ENCODE measurements at places on chromosomes 2 and 18.
A peak's percentile ranks its signal among the peaks of the same experiment; 100 is the strongest.

- DNase-seq, result no peak
These were observed 403.3 kb upstream of the NETO1 start for GRCh38 chr18:73270920-73271634.

- no peak for DNase-seq
These were observed 48.5 kb downstream of the MBOAT2 start for GRCh38 chr2:8954990-8955389.

- DNase-seq, result no peak
These were observed 631.0 kb downstream of the IRS1 start for GRCh38 chr2:226168496-226169160.

- no peak for DNase-seq
These were observed 33.2 kb downstream of the DDX1 start for GRCh38 chr2:15624903-15625302.

- no peak for DNase-seq
These were observed 61.4 kb downstream of the NDUFA10 start for GRCh38 chr2:239963646-239964205.

- peak; percentile 58 for DNase-seq
These were observed 112.1 kb upstream of the SERPINE2 start for GRCh38 chr2:224151161-224151560.

- DNase-seq, result peak; percentile 43
These were observed 584 bp downstream of the PPP4R1 start for GRCh38 chr18:9613550-9614400.

DNA sequence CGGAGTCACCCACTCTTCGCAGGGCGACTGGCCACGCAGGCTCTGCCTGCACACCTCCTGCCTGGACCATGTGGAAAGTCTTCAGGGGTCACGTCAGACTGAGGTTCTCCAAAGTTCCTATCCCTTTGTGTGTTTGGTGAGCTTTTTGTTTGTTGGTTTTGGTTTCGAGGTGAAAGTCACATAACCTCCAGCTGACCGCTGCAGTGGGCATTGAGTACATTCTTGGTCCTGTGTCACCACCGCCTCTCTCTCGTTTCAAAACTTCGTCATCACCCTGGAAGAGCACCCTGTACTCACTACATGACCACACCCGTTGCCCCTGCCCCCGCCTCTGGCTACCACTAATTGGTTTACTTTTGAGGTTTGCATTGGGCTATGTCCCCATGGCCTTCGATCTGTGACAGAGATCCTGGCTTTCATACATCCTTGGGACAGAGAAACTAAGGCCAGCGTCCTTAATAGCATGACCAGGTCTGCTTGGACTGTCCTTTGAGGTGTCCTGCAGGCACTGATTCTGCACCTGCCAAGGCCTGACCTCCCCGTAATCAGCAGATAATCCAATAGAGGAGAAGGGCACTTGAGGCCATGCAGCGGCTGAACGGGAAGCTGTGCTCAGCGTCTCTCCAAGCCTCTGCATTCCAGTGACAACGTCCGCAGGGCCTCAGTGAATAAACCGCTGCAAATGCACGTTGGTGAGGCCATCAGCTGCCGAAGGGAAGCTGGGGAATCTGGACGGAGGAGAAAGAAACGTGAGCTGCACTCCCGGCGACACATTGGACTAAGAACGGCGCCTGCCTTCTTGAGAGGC, 46.8 kb downstream of the SH3BP4 start:
- peak; percentile 83 for DNase-seq

GRCh38 chr2:184611361-184612085, 13.2 kb downstream of the ZNF804A start:
- peak; percentile 17 for DNase-seq

GRCh38 chr18:44792456-44793061, 111.9 kb downstream of the SETBP1 start:
- DNase-seq, result no peak

- no peak for DNase-seq
These were observed 22.0 kb upstream of the SP9 start for GRCh38 chr2:174312581-174313234.

DNA sequence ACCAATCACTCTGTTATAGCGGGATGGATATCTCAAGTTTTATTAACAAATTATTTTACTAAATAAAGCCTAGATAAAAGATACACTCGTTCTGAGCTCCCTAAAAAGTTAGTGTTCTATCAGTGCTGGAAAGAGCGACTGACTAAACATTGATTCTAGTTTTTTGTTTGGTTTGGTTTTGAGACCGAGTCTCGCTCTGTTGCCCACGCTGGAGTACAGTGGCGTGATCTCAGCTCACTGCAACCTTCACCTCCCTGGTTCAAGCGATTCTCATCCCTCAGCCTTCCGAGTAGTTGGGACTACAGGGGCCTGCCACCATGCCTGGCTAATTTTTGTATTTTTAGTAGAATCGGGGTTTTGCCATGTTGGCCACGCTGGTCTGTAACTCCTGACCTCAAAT, 73.8 kb upstream of the CDCA7 start:
- DNase-seq, result no peak

GRCh38 chr2:65553504-65554074, 121.2 kb upstream of the SPRED2 start:
- peak; percentile 15 for DNase-seq

DNA sequence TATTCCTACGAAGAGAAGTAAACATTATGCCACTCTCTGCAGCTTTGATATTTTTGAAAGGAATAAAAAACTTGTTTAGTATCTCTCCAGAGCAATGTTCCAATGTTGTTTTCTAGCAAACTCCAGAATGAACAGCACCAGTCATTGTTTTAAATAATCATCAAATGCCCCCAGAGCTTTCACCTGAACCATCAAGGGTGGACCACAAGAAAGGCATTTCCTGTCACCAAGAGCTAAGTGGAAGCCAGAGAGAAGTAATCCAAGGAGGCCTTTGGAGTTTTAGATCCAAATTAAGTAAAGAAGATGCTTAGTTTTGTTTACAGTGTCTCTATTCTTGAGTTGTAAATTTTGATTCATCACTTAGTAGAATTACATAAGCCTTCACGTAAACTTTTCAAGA, 559.0 kb downstream of the ARHGAP15 start:
- DNase-seq, result no peak

DNA sequence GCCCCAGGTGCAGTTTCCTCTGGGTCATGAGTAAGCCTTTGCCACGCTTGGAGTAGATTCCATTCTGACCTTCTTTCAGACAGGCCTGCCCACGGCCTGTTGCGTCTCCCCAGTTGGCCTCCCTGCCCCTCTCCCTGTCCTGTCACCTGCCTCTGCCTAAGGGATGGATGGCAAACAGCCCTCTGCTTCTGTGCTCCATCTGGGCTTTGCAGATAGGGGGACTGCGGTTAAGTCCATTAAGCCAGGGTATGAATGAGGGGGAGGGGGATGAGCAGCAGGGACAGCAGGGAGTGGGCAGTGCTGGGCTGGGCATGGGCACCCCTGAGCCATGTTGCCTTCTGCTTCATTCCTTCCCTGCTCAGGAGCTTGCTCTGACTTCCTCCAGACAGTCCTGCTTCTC, 37.6 kb upstream of the B3GNT7 start:
- no peak for DNase-seq

DNA sequence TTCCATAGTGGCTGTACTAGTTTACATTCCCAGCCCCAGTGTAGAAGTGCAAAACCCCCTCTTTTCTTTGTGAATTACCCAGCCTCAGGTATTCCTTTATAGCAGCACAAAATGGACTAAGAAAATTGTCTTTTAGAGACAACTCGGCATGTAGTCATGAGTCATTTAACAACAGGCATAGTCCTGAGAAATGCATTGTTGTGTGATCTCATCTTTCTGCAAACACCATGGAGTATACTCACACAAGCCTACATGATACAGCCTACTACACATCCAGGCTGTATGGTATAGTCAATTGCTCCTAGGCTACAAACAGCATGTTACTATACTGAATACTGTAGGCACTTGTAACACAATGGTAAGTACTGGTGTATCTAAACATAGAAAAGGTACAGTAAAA, 44.4 kb upstream of the MBP start:
- DNase-seq, result no peak

GRCh38 chr2:70746094-70746974, 21.7 kb downstream of the ADD2 start:
- DNase-seq, result no peak

DNA sequence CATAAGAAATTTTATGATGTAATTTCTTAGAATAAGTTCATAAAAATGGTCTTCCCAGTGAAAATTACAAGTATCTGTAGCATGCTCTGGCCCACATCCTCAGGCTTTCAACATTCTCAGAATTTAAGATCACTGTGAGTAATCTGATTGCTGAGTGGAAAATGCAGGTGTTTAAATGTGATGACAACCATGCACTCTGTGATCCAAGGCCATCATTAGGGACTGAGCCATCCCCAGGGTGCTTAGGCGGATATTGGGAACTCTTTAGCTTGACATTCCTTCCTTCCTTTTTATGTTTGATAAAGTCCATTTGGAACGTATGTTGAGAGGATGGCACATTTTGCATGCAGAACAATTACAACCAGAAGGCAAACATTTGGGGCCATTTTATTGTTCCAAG, 95.5 kb downstream of the ARL4C start:
- DNase-seq, result no peak

GRCh38 chr18:65941482-65941881, 190.7 kb downstream of the CDH7 start:
- DNase-seq, result no peak

GRCh38 chr2:143726151-143726845, 597.1 kb downstream of the ARHGAP15 start:
- peak; percentile 4 for DNase-seq

- no peak for DNase-seq
These were observed 1.1 kb upstream of the NAPG start for GRCh38 chr18:10524507-10525370.

DNA sequence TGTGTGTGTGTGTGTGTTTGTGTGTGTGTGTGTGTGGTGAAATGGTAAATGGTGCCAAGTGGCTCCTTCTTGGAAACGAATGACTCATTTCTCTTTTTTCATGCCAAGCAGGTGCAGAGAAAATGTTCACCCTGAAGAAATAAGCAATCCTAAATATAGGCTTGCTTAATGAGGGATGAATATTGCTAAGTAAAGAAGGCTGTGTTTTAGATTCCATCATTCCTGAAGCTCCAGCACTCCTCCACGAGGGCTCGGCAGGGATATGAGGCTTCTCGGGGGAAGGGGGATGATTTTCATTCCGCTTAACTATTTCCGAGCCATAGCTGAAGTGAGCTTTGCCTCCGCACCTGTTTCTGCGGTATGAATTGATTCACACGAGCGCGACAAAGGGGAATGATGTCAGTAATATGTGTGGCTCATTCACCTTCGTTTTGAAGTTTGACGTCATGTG, 72.9 kb downstream of the TSN start:
- DNase-seq, result no peak

DNA sequence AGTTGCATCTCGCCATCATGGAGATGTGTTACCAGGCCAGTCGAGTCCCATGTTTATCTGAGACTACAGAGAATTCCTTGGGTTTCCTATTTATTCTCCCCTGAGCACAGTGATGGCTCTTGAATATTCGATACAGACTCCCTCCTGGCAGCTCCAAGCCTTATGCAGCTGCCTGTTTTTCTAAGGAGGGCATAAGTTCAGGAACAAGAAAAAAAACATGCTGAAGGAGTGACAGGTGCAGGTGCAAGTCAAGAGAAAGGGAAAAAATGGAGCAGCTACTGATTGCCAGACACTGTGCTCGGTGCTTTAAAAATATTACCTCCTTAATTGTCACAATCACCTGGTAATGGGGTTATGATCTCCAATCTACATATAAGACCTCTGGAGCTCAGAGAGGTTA, 177.2 kb upstream of the DPP10 start:
- no peak for DNase-seq

GRCh38 chr18:7723558-7723957, 156.4 kb downstream of the PTPRM start:
- DNase-seq, result no peak

- no peak for DNase-seq
These were observed 2.6 kb downstream of the RBMS1 start for GRCh38 chr2:160490733-160491685.

GRCh38 chr2:147490401-147491261, 354.2 kb upstream of the ACVR2A start:
- no peak for DNase-seq

GRCh38 chr2:222240676-222241049, 58.1 kb downstream of the PAX3 start:
- DNase-seq, result no peak

- no peak for DNase-seq
These were observed 54.6 kb upstream of the ODC1 start for GRCh38 chr2:10502803-10503107.

- DNase-seq, result no peak
These were observed 94.2 kb upstream of the LHCGR start for GRCh38 chr2:48849770-48850169.

GRCh38 chr2:25090801-25091200, 48.9 kb downstream of the EFR3B start:
- DNase-seq, result no peak

GRCh38 chr18:9156604-9157249, 20.1 kb downstream of the ANKRD12 start:
- no peak for DNase-seq

DNA sequence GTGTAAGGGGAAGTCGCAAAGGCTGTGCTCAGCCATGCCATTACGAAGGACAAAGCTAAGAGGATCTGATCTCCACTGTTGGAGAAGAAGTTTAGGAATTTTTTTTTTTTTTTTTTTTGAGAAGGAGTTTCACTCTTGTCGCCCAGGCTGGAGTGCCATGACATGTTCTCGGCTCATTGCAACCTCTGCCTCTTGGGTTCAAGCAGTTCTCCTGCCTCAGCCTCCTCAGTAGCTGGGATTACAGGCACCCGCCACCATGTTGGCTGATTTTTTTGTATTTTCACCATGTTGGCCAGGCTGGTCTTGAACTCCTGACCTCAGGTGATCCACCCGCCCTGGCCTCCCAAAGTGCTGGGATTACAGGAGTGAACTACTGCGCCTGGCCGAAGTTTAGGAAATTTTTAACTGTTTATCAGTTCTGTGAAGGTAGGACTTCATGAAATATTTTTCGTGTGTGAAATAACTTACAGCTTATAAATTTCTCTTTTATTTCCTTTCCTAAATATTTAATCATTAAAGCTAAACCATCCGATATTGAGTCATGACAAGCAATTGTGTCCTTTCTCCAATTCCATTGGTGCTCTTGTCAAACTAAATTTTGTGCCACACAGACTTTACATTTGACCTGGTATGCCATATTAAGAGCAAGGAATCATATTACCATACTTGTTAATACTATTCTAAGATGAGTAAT, 22.2 kb downstream of the DDX1 start:
- DNase-seq, result no peak

GRCh38 chr2:65504201-65504600, 71.8 kb upstream of the SPRED2 start:
- DNase-seq, result no peak

- no peak for DNase-seq
These were observed 3.4 kb downstream of the RAB31 start for GRCh38 chr18:9711361-9712129.

DNA sequence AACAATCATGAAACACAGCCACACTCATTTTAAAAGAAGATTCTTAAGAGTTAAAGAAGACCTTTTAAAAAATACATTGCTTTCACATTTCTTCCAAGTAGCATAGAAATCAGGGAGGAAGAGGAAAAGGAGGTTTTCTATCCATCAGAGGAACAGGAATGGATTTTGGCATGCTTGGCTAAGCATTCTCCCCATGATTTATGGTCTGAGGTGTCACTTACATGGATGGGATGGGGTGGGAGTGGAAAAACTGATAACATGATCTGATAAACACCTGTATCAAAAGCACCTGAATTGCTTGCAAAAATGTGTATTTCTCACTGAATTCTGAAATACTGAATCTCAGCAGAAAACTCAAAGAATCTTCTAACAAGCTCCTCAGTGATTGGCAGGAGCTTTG, 265.9 kb downstream of the NRXN1 start:
- no peak for DNase-seq

All from fibroblast of gingiva (primary cell).